Cardiac fibroblast (primary cell): ENCODE measurements at places on chromosomes 4 and X.
A peak's percentile ranks its signal among the peaks of the same experiment; 100 is the strongest.

DNA sequence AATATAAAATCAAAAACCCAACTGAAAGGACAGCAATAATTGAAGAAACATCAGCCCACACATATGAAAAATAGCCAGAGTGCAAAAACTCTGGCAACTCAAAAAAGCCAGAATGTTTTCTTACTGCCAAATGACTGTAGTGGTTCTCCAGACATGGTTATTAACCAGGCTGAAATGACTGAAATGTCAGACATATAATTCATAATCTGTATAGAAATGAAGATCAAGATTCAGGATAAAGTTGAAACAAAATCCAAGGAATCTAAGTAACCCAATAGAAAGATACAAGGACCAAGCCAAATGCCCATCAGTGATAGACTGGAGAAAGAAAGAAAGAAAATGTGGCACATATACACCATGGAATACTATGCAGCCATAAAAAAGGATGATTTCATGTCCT lies 553.3 kb upstream of the KLHL4 start:
- DNase-seq, result no peak

- no peak for DNase-seq
These were observed 5.2 kb downstream of the RPS4X start for GRCh38 chrX:72271812-72272211.

GRCh38 chr4:189845145-189845846 lies 95.4 kb upstream of the FRG1 start:
- peak; percentile 2 for DNase-seq

DNA sequence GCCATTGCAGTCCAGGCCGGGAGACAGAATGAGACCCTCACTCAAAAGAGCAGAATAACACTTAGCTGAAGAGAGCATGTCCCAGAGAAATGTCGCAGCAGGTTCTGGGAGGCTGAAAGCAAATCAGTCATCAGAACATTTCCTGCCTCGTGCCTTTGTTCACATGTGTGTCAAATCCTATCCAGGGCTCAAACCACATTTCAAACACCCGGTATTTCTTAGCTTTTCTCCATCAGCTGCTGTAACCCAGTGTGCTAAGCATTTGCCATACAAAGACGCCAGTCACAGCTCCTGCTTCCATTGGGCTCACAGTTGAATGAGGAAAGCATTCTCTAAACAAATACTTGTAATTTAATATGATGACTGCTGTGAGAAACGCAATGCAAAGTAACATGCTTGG lies 6.0 kb downstream of the PALLD start:
- no peak for DNase-seq

- no peak for DNase-seq
These were observed 15.2 kb downstream of the BLTP1 start for GRCh38 chr4:122167369-122167768.

DNA sequence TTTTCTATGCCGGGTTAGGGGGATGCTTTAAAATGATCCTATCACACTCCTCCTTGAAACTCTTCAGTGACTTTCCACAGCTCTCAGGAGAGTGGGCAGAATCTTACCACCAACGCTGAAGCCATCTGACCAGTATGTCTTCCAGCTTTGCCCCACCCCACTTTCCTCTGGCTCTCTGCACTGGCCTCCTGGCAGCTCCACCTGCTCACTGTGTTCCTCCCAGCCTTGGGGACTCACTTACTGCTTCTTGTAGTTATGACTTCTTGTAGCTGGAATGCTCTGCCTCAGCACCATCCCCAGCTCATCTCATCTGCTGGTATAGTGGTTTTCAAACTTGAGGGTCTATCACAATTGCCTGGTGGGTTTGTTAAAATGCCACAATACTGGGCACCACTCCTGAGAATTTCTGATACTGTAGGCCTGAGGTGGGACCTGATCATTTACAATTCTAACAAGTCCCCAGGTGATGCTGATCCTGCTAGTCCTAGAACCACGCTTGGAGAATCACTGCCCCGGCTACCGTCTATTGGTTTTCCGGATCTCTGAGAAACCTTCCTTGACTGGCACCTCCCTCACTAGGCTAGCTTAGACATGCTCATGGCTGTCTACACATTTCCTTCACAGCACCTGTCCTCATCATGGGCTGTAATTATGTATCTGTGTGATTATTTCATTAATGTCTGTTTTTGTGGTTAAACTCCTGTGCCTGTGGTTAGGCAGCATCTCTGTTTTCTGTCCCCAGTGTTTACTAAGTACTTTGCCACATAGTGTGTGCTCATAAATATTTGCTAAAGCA lies 152.2 kb downstream of the MGST2 start:
- no peak for DNase-seq

DNA sequence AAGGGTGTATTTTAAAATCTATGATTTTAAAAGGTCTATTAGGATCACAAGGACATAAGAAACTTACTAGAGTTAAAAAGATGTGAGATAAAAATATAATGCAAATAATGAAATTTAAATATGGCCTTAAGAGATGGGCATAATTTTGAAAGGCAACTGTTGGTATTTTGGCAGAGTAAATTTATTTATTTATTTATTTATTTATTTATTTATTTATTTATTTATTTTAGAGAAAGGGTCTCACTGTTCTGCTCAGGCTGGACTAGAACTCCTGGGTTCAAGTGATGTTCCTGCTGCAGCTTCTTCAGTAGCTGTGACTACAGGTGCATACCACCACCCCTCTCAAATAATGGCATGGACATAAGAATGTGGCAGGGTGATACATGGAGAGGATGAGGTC lies 932.1 kb upstream of the LCORL start:
- no peak for DNase-seq

GRCh38 chr4:185221912-185222311 lies 12.5 kb downstream of the SNX25 start:
- DNase-seq, result no peak

GRCh38 chrX:40267334-40268187 lies 169.8 kb upstream of the BCOR start:
- peak; percentile 9 for DNase-seq

GRCh38 chrX:16711893-16712547 lies 449 bp downstream of the CTPS2 start:
- DNase-seq, result no peak

- peak; percentile 70 for DNase-seq
These were observed at the start of gene CLIC2 for GRCh38 chrX:155334486-155335336. TSS of gene CLIC2 (minus strand) at chrX:155334614. CDS start at chrX:155334427, 187 bp downstream.

DNA sequence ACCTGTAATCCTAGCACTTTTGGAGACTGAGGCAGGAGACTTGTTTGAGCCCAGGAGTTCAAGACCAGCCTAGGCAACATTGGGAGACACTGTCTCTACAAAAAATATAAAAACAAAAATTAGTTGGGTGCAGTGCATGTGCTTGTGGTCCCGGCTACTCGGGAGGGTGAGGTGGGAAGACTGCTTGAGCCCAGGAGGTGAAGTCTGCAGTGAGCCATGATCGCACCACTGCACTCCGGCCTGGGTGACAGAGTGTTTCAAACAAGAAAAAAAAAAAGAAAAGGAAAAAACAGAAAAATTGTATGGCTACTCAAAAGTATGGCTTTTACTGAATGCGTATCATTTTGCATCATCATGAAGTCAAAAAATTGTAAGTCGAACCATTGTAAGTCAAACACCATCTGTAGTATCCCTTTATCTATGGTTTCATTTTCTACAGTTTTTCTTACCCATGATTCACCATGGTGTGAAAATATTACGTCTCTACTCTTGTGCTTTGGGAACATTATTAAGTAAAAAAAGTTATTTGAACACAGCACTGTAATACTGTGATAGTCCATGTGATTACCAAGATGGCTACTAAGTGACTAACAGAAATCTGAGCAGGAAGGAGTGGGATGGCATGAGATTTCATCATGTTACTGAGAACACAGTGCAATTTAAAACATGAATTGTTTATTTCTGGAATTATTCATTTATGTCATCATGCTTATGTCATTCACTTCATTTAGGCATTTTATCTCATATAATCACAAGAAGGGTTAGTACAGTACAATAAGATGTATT lies 26.5 kb upstream of the MANBA start:
- peak; percentile 62 for DNase-seq

GRCh38 chr4:166323250-166323649 lies 450.2 kb downstream of the TLL1 start:
- DNase-seq, result no peak

- DNase-seq, result peak; percentile 9
These were observed 856.0 kb upstream of the FRG1 start for GRCh38 chr4:189084671-189085070.

GRCh38 chrX:9560219-9560618 lies 95.4 kb downstream of the TBL1X start:
- no peak for DNase-seq

GRCh38 chrX:48179691-48180090 lies 16.9 kb downstream of the SSX5 start:
- DNase-seq, result no peak

DNA sequence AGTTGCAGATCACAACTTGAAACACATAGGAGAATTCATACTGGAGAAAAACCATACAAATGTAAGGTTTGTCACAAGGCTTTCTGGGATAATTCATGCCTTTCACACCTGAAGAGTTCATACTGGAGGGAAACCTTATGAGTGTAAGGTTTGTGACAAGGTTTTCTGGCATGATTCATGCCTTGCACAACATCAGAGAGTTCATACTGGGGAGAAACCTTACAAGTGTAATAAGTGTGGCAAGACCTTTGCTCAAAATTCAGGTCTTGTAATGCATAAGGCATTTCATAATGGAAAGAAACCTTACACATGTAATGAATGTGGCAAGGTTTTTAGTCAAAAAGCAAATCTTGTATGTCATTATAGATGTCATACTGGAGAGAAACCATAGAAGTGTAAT lies 58.8 kb upstream of the ENPEP start:
- DNase-seq, result no peak

GRCh38 chrX:141811438-141811837 lies 26.7 kb upstream of the MAGEC3 start:
- DNase-seq, result no peak

- no peak for DNase-seq
These were observed 10.3 kb downstream of the ATP5ME start for GRCh38 chr4:663438-664428.

DNA sequence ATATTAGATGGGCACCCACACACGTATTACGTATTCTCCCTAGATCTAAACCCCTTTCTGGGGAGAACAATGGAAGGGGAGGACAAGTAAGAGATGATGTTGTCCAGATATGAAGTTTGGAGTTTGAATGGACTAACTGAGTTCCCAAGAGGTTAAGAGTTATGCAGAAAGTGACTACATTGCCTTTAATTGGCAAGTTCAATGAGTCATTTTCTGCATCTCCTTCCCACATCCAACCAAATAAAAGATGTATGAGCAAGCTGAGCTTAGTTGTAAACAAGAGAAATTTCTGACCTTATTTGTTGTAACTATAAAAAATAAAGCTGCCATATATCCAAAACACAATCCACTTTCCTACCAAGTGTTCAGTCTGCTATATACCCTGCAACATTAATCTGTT lies 50.5 kb downstream of the TIGD2 start:
- peak; percentile 36 for DNase-seq

DNA sequence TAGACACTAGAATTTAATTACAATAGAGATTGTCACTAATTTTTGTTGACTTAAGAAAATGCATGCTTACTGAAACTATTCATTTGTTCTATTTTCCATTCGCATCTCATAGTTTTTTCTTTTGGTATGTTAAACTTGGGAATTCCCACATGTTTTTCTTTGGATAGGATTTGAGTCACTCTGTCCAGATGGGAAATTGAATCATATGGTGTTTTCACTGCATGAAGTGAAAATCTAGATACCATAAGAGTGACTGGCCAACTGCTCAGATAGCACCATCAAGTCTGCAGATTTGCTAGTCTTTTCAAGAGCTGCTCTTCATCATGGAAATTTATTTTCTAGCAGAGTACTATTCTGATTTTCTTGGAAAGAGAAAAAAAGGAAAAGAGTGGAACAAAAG lies 172.6 kb downstream of the FAM47B start:
- DNase-seq, result peak; percentile 19

DNA sequence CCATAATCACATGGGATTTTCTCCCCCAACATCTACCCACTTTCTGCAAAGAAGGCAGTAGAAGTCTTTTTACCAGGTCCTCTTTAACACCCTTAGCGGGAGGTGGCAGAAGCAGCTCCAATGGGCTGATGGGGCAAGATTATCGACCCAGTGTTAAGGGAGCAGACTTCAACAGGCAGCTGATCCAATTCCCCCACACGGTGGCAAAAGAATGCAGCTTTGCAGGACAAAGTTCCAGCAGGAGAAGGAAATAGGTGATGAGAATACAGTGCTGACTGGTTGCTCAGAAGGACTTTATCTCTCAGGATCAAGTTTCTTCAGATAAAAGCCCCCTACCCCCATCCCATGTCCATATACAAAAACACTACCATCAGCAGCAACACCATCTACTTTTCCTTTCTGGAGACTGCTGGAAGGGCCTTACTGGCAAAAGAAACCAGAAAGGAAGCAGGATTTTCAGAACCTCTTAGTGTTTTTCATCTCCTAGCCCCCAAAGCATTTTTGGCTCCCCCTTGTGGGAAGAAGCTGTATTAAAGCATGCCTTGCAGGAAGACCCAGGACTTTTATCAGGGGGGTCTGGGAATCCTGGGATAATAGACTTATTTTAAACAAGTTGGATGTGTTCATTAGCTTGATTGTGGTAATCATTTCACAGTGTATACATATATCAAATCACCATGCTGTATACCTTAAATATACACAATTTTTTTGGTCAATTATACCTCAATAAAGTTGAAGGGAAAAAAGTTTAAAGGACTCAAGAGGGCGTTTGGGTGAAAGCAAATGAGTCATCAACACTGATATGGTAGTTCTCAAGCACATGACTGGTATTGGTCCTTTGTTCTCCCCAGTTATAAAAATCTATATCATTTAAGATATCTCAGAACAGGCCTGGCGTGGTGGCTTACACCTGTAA lies 146.4 kb downstream of the GPC3 start:
- DNase-seq, result peak; percentile 50

DNA sequence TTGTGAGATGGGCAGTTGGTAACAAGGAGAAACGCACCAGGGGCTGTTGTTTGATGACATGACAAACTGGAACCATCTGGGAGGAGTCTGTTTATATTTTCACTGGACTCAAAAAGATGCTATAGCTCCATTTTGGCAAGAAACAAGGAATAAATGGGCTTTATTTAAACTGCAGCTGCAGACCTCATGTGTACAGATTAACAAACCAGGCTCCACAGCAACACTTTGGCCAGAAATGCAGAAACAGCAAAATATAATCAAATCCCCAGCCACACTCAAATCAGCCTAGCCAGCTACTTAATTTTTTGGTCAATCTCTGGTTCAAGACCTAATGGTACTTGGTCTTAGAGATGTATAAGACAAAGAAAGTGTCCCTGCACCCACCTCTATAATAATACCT lies 52.7 kb downstream of the ASB9 start:
- DNase-seq, result no peak

DNA sequence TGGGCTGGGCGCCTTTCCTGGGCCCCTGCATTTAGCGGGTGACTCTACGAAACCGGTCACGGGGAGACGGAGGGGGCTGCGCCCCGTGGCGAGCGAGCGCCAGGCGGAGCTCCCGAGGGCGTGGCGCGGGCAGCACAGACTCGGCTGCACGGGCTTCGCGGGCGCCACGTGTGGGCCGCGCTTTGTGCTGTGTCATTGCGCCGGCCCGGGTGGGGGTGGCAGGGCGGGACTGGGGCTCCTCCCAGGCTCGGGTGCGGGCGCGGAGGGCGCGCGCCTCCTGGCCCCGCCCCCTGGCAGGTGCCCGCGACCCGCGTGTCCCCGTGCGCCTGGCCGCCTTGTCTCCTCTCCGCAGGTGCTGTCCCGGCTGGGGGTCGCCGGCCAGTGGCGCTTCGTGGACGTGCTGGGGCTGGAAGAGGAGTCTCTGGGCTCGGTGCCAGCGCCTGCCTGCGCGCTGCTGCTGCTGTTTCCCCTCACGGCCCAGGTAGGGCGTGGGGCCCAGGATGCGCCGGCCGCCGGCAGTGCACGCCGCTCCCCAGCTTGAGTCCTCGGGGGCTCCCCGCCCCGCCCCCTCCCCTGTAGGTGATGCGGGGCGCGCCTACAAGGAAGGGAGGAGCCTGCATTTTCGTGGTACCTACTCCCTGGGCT lies 651 bp downstream of the UCHL1 start:
- peak; percentile 51 for DNase-seq
